ENCODE measurements at places on chromosomes 11 and 22. TPM values are rescaled to one million over a fixed set of nuclear protein-coding genes. Genes with fewer than 3 reads are reported as not detected.
A peak's percentile ranks its signal among the peaks of the same experiment; 100 is the strongest.

GRCh38 chr11:57155838-57156607, 25.7 kb upstream of the LRRC55 start:
- H3K27me3 ChIP-seq = no peaks in the 10 kb centered on the region
- no peaks in the 10 kb centered on the region for H3K4me1 ChIP-seq
- no peaks in the 10 kb centered on the region for H3K36me3 ChIP-seq
- H3K27ac ChIP-seq = no peak overlapping the region
- DNase-seq = peak; percentile 56

Gene TMEM45B
- total RNA-seq = not detected

Gene FOLH1
- 0.28 TPM for total RNA-seq

DNA sequence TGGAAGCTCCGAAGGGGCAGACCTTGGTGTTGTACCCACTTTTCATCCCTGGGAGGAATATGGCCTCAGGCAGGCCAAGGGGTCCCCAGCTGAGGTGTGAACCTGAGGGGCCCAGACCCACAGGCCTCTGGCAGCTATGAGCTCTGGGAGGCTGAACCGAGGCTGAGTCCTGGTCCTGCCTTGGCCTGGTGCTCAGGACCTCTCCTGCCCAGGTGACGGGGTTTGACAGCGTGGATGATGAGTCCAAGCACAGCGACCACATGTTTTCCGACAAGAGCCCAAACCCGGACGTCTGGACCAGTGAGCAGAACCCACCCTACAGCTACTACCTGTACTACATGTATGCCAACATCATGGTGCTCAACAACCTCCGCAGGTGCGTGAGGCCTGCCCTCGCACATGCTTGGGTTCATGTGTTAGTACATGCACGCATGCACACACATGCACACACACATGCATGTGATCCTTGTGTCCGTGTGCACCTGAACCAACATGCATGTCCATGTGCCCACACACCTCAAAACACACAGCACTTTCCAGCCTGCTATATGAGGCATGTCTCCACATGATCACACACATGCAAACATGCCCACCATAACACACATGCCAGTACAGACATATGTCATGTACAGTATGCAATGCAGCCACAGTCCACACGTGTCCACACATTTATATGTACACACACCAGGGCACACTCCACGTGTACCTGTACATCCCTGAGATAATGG, 40.9 kb downstream of the RNF141 start:
- no peak overlapping the region for H3K4me3 ChIP-seq
- H3K27ac ChIP-seq = no peak overlapping the region
- H3K4me1 ChIP-seq = no peaks in the 10 kb centered on the region
- no peak for DNase-seq

DNA sequence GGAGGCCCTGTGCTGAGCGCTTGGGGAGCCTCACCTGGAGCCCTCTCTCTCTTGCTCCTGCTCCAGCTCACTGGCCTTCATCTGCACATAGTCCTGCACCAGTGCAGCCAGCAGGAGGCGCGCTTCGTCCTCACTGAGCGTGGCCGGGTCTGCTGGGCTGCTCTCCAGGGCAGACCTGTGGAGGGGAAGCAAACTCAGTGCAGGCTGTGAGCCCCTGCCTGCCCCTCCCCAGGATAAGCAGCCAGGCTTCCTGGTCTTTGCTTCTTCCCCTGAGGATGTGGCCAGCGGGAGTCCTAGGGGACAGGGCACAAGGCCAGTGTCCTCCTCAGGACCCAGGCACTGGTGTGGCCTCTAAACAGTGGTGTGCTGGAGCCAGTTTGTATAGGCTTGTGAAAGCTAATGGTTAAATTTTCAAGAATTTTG, 2.2 kb downstream of the CALCA start:
- H3K4me3 ChIP-seq = no peak overlapping the region
- no peak overlapping the region for H3K27ac ChIP-seq
- no peaks in the 10 kb centered on the region for H3K36me3 ChIP-seq
- no peak for DNase-seq
- peaks cover 12% of the 10 kb centered on the region for H3K4me1 ChIP-seq

- peaks cover 17% of the 10 kb centered on the region for H3K4me1 ChIP-seq
- H3K27ac ChIP-seq = no peak overlapping the region
- no peaks in the 10 kb centered on the region for H3K27me3 ChIP-seq
- DNase-seq = peak; percentile 80
Measured at GRCh38 chr11:65355776-65356393, 1.3 kb downstream of the TIGD3 start.

- no peaks in the 10 kb centered on the region for H3K4me1 ChIP-seq
- H3K27ac ChIP-seq = no peak overlapping the region
Measured at GRCh38 chr11:12135185-12135584, 24.8 kb downstream of the MICAL2 start.

DNA sequence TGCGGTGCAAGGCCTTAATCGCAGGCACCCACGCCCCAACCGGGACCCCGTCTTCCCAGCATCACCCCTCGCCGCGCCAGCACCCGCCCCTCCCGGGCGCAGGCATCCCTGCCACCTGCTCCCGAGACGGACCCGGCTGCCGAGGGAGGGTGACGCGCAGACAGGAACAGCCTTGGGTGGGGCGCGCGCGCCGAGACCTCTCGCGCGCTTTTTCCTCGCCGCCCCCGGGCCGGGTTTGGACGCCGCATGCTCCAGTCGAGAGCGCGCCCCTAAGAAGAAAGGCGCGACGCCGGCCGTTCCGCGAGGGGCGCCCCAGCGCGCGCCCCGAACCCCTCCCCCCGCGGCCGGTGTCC, 504 bp downstream of the CFL1 start:
- peak overlapping the region; percentile 93 for H3K4me3 ChIP-seq
- DNase-seq = peak; percentile 53

- no peak overlapping the region for H3K27ac ChIP-seq
- H3K27me3 ChIP-seq = no peaks in the 10 kb centered on the region
Measured at GRCh38 chr22:36419912-36420882, 32.4 kb upstream of the MYH9 start.

Gene PTPRCAP
- 1.2 TPM for total RNA-seq

GRCh38 chr11:120079750-120080610, 57.9 kb downstream of the TRIM29 start:
- no peaks in the 10 kb centered on the region for H3K4me1 ChIP-seq
- no peaks in the 10 kb centered on the region for H3K27me3 ChIP-seq
- H3K36me3 ChIP-seq = no peaks in the 10 kb centered on the region
- no peak for DNase-seq

DNA sequence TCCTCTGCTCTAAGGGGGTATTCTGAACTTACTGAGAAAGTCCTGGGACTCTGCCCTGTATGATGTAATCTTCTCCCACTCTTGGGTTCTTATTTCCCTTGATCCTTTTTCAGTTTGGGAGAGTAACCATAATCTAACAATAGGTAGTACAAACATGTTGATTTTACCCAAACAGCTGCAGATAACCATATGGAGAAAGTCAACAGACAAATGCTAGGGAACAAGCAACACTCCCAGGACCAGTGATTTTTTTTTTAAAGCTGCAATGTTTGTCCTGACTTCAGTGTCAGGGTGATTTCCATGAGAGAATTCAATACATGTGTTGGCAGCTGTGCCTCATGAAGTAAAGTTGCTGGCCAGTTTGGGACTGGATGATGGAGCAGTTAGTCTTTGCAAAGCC, 156.5 kb downstream of the FCHSD2 start:
- H3K27me3 ChIP-seq = no peaks in the 10 kb centered on the region
- no peak for DNase-seq
- H3K4me3 ChIP-seq = no peak overlapping the region
- H3K36me3 ChIP-seq = no peaks in the 10 kb centered on the region
- H3K4me1 ChIP-seq = peaks cover 17% of the 10 kb centered on the region
- no peak overlapping the region for H3K27ac ChIP-seq

Gene BTG4
- not detected for total RNA-seq

GRCh38 chr11:1827095-1827813, 7.5 kb upstream of the SYT8 start:
- DNase-seq = peak; percentile 64
- H3K27ac ChIP-seq = no peak overlapping the region
- no peaks in the 10 kb centered on the region for H3K36me3 ChIP-seq
- H3K27me3 ChIP-seq = peaks cover 4% of the 10 kb centered on the region
- H3K4me3 ChIP-seq = no peak overlapping the region

GRCh38 chr22:46875089-46875488, 112.6 kb downstream of the TBC1D22A start:
- peak; percentile 13 for DNase-seq
- no peaks in the 10 kb centered on the region for H3K4me1 ChIP-seq
- H3K36me3 ChIP-seq = no peaks in the 10 kb centered on the region
- H3K4me3 ChIP-seq = no peak overlapping the region
- H3K27ac ChIP-seq = no peak overlapping the region

Gene MYO7A
- total RNA-seq = 81.8 TPM

GRCh38 chr11:61594907-61595257, 14.0 kb upstream of the SYT7 start:
- H3K27me3 ChIP-seq = peaks cover 8% of the 10 kb centered on the region
- H3K4me1 ChIP-seq = no peaks in the 10 kb centered on the region
- no peaks in the 10 kb centered on the region for H3K36me3 ChIP-seq

Gene CEP126
- 1.7 TPM for total RNA-seq

Gene DEUP1
- total RNA-seq = 1.1 TPM

Gene STK33
- 15.4 TPM for total RNA-seq

DNA sequence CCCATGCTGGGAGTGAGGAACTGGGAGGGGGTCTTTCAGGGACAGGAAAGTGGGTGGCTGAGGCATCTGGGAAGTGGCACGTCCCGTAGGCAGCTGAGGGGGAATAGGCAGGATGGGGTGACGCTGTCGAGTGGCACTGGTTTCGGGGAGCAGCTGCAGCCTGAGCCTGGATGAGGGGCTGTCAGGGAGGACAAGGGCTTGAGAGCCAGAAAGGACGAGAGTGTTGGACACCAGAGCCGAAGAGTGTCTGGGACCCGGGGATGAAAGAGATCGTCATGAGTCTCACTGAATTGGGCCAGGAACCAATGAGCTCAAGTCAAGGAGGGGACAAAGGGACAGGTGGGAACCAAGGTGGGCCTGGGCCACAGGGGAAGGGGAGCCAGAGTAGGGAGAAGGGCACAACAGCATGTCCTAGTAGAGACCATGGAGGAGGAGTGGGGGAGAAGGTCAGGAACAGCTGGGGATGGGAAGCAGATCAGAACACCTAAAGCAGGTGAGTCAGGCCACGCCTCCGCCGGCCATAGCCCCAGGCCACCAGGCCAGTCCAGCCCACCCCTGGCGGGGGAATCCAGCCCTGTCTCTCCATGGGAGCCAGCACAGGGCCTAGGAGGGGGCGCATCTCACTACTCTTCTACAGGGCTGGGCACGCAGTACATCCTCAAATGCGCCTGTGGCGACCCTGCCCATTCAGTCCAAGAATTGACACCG, 4.2 kb downstream of the RAB3IL1 start:
- DNase-seq = peak; percentile 20
- H3K4me1 ChIP-seq = no peaks in the 10 kb centered on the region
- no peak overlapping the region for H3K27ac ChIP-seq
- no peak overlapping the region for H3K4me3 ChIP-seq
- H3K27me3 ChIP-seq = no peaks in the 10 kb centered on the region

GRCh38 chr22:20520093-20520511, 12.7 kb downstream of the MED15 start:
- no peaks in the 10 kb centered on the region for H3K36me3 ChIP-seq
- peaks cover 65% of the 10 kb centered on the region for H3K4me1 ChIP-seq
- no peak overlapping the region for H3K4me3 ChIP-seq
- peak; percentile 80 for DNase-seq
- H3K27ac ChIP-seq = peak overlapping the region; percentile 79
- H3K27me3 ChIP-seq = no peaks in the 10 kb centered on the region

Gene ELFN2
- total RNA-seq = 0.06 TPM

Gene SLC22A25
- not detected for total RNA-seq

Gene SYT12
- total RNA-seq = 1.0 TPM

Gene KRTAP5-1
- not detected for total RNA-seq

GRCh38 chr11:10317776-10318526, 13.1 kb downstream of the ADM start:
- DNase-seq = no peak
- H3K27me3 ChIP-seq = no peaks in the 10 kb centered on the region
- no peak overlapping the region for H3K4me3 ChIP-seq
- H3K4me1 ChIP-seq = peaks cover 13% of the 10 kb centered on the region
- H3K27ac ChIP-seq = no peak overlapping the region

DNA sequence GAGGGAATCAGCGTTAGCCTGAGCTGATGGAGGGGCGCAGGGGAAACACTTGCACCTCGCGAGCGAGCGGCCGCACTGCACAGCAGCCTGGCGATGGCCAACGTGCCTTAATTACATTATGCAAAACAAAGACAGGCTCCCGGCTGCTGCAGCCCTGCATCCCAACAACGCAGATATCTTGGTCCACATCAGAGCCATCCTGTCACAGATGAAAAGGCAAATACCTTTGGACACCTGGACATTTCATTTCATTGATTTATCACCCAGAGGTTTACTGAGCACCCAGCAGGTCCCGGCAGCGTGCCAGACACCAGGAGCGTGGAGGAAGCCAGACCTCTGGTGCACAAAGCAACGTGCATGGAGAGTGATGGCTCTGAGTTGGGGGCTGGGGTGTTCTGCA, 843.0 kb downstream of the TBC1D22A start:
- H3K27ac ChIP-seq = no peak overlapping the region
- no peak for DNase-seq
- no peaks in the 10 kb centered on the region for H3K4me1 ChIP-seq

Data from adrenal gland (tissue), 19 donors.